ENCODE measurements at places on chromosomes 11 and 22.

DNA sequence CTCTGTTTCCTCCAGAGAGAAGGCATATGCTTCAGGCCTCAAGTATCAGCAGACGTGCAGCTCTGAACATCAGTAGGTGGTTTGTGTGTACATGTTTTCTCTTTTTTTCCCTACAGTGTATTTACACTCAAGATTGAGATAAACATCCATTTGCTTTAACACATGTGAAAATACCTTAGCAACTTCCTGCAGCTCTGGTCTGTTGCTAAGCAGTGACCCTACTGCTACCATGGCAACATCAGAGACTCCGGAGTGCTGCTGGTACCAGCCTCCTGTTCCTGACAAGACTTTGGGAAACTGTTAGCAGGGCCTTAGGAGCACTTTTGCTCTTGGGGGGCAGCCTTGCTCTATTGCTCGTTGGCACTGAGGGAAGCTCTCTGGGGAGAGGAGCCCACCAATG is 221.2 kb upstream of the PLET1 start:
- DNase-seq: no peak

DNA sequence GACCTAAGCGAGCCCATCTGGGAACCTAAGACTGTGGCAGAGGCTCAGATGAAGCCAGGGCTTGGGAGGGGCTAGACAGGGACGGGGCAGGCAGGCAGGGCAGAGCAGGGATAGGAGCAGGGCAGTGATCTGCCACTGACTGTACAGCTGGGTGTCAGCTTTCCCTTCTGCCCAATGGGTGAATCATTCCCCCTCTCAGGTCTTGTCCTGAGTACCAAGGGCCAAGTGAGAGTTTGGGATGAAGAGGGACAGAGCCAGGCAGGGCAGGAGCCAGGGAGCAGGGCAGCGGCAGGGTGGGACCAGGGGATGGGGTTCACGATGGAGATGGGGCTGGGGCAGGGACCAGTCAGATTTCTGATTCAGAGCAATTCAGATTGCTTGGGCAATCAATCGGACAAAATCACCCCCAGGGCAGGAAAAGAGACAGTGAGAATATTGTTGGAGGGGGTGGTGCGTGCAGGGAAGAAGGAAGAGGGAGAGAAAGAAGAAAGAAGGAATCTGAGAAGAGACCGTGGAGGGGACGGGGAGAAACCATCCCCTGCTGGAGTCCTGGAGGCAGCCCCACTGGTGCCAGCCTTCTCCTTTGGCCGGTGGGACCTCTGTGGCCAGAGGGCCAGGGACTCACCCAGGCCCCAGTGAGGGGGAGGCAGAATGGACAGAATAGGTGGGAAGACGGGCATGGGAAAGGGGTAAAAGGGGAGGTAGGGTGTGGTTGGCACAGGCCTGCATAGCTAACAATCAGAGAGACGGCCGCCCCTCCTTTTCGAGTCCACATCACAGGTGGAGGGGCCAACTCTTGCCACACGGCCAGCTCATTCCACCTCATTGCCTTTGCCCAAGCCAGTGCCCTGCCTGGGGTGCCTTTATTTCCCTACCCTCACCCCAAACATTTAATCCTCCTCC is 47.2 kb downstream of the CYTH4 start:
- no peak for DNase-seq

- no peak for DNase-seq
These were observed 69.1 kb upstream of the OR5AN1 start for GRCh38 chr11:59289356-59290181.

- peak; percentile 56 for DNase-seq
These were observed 213.1 kb downstream of the INSC start for GRCh38 chr11:15327786-15328231.

- DNase-seq: no peak
These were observed 12.2 kb upstream of the DCHS1 start for GRCh38 chr11:6667733-6668374.

DNA sequence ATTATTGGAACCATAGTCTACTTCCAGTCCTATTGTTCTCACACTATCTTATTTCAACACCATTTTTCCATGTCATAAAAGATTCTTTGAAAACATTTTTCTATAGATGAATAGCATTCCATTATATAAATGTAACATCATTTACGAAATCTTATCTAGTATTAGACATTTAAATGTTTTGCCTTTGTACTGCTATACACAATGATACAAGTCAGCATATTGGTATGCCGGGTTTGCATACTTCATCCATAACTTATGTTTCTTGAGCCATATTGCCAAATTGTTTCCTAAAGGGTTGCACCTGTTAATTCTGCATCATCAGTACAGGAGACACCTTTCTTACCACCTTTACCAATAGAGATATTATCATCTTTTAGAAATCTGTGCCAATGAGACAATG is 68.2 kb downstream of the SYT13 start:
- DNase-seq: no peak

DNA sequence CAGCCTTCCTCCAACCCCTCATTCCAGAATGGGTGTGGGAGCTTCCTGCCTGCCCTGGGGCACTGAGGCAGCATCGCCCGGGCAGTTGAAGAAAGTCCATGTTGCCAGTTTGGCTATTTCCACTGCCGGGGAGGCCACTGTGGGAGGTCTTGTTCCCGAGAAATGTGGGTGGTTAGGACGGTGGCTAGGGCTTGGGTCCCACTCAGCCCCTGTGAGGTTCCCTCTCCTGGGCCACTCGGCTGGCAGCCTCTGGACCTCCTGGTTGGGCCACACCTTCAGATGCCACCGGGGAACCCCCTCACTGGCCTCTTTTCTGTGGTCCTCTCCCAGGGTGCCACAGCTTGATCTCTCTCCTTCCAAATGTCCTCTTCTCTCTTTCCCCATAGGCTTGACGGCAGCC is 5.1 kb upstream of the PPP6R3 start:
- DNase-seq: no peak

DNA sequence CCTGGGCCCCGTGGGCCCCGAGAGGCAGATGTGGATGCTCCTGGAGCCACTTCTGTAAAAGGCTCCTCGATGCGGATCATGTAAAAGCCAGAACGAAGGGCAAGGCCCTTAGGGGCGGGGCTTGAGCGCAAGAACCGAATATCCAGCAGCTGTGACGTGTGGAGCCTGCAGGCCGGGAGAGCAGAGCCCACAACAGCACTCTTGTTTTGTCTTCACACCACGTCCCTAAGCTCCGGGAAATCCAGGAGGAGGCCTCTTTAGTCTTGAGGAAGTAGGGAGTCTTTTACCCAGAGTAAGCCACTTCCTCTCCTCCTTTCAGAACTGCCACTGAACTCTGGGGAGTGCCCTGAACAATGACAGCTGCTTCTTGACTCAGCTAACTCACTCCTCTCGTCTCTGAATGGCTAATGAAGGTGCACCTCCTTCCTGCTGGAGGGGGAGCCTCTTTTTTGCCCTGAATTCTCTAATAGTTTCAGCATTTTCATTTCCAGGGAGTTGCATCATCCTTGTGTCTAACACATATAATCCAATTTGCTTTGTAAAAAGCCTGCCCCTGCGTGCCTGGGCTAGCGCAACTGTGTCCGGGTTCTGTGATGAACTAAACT is 12.5 kb downstream of the L3MBTL2 start:
- no peak for DNase-seq

GRCh38 chr11:69963533-69964246 is 114.4 kb upstream of the ANO1 start:
- DNase-seq: no peak

GRCh38 chr11:44658506-44658850 is 68.3 kb upstream of the TSPAN18 start:
- DNase-seq: no peak

DNA sequence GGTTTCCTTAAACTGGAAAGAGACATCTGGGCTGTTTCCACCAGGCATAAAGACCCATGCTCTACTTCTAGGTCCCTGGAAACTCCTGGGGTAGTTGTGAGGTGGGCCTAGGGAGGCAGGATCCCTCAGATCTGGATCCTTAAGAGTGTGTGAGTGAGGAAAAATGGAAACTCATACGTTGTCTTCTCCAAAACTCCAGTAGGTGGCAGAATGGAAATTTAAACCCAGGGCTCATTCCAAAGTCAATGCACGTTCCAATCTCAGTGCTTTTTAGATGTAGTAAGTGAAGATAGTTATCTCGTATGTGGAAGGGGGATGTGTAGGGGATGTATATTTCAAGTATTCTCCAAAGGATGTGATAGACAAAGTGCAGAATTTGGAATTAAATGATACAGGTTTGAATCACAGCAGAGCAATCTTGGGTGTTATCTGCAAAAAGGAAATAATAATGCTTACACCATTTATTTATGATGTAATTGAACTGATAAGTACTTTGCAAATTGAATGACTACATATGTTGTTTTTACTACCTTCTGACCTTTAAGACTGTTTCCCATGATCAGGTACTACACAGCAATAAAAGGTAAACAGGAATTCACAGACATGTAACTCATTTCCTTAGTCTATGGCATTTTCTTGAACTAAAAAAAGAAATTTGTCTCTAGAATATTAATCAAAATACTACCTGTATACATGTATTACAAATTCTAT is 13.1 kb upstream of the MMP1 start:
- no peak for DNase-seq

- DNase-seq: no peak
These were observed 213.9 kb upstream of the UBASH3B start for GRCh38 chr11:122441666-122442035.

GRCh38 chr11:71383461-71383860 is 64.7 kb downstream of the DHCR7 start:
- no peak for DNase-seq

GRCh38 chr11:19978668-19979518 is 181.4 kb downstream of the DBX1 start:
- DNase-seq: peak; percentile 71

DNA sequence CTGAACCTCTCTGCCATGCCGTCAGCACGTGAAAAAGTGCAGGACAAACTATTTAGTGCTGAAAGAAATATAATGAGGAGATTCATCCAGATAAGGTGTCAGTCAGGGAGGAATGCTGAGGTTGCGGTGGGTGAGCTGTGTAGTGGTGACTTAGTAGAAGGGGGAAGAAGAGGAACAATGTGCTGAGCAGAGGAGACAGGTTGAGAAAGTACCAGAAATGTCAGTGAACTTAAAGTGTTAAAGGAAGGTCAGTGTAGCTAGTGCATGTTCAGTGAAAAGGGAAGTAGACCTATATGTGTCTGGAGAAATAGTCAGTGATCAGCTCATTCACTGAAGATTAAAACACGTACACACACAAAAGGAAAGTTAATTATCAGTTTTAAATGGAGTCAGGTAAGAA is 237.6 kb upstream of the CCDC179 start:
- no peak for DNase-seq

GRCh38 chr11:126406368-126406767 is 50.9 kb downstream of the ST3GAL4 start:
- no peak for DNase-seq

- DNase-seq: no peak
These were observed 326.0 kb downstream of the RAB38 start for GRCh38 chr11:87849216-87849615.

DNA sequence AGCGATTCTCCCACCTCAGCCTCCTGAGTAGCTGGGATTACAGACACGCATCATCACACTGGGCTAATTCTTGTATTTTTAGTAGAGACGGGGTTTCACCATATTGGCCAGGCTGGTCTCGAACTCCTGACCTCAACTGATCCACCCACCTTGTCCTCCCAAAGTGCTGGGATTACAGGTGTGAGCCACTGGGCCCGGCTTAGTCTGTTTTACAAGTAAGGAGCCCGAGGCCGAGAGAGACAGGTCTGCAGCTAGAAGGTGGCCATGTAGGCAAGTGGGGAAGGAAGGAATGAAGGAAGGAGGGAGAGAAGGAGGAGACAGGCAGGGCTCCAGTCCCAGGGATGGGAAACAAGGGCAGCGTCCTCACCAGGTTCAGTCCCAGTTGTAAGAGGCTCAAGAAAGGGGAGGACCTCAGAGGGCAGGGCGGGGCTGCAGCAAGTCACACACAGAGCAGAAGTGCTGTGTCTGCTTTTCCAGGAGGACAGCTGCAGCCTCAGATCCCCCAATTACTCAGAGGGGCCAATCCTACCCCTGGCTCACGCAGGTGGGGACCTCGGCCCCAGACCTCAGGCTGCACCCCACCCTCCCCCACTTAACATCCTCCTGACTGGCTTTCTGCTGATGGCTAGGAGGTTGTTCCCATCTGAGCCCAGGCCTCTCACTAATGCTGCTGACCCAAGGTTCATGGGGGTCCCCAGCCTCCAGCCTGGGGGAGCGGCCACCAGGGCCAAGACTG is 53.8 kb upstream of the PRR5 start:
- no peak for DNase-seq

GRCh38 chr22:31897842-31898805 is 46.2 kb upstream of the YWHAH start:
- no peak for DNase-seq
